ENCODE measurements at places on chromosomes 13 and 19.

DNA sequence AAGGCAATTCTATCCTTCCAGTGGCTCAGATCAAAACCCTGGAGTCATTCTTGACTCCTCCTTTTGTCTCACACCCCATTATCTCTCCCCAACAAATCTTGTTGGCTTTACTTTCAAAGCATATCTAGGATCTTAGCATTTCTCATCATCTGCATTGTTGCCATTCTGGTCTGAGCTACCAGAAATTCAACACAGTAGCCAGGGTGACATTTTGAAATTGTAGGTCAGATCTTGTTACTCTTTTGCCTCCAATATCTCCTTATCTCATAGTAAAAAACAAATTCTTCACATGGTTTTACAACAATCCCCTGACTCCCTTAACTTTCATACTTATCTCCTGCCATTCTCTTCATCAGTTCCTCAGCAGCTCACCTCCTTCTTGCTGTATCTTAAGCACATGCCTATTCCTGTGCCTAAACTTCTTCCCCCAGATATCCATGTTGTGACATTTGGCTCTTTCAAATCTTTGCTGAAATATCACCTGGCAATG is 115.8 kb downstream of the KLF5 start:
- DNase-seq = no peak

GRCh38 chr19:56986386-56986785 is 133.4 kb upstream of the USP29 start:
- no peak for DNase-seq

DNA sequence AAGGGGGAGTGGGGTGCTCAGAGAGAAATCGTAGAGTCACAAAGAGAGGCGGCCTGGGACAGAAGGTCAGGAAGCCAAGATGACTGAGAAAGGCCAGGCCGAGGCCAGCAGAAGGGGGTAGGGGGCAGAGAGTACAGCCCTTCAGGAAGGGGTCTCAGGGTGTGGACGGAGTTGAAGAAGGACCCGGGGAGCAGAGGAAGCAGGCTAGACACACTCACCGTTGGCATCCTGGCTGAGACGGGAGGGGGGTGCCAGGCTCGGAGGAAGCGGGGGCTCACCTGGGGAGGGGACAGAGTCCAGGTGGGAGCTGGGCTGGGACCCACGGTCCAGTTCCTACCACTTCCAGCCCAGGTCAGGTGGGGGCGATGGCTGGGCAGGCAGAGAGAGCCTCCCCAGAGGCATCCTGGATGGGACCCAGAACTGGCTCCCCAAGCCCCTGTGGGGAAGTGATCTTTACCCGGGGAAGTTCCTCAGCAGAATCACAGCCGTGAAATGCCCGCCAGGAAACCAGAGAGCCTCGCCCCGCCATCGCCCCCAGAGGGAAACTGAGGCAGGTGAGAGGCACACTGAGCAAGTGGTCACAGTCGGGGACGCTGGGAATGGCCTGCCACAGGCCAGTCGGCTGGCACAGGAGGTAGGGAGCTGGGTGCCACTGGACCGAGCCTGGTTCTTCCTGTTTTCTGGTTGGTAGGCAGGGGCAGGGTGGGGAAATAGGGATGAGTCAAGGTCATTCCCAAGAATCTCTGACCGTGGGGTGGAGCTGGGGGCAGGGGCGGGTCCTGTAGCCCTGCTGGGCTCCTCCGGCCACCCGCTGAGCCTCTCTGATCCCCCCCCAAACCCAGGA is 1.4 kb downstream of the MATK start:
- DNase-seq = peak; percentile 31

DNA sequence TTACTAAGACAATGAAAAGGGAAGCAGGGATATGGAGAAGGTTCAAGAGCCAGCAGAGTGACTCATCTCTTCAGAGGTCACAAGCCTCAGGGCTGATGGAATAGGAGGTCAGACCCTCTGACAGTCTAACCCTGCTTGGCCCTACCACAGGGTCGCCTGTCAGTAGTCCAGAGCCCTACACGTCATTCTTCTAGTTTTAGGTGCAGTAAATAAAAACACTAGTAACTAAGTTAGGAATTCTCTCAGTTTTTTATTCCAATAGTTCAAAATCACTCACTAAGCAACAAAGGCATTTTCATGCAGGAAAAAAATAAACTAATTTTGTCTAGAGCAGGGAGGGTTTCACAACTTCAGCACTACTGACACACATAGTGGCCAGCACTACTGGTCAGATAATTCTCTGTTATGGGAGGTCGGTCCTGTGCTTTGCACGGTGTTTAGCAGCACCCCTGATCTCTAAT is 27.2 kb downstream of the FOXO1 start:
- DNase-seq = no peak

GRCh38 chr13:43661161-43661830 is 125.5 kb downstream of the ENOX1 start:
- DNase-seq = no peak

GRCh38 chr19:19343762-19344161 is 23.1 kb downstream of the MAU2 start:
- no peak for DNase-seq

DNA sequence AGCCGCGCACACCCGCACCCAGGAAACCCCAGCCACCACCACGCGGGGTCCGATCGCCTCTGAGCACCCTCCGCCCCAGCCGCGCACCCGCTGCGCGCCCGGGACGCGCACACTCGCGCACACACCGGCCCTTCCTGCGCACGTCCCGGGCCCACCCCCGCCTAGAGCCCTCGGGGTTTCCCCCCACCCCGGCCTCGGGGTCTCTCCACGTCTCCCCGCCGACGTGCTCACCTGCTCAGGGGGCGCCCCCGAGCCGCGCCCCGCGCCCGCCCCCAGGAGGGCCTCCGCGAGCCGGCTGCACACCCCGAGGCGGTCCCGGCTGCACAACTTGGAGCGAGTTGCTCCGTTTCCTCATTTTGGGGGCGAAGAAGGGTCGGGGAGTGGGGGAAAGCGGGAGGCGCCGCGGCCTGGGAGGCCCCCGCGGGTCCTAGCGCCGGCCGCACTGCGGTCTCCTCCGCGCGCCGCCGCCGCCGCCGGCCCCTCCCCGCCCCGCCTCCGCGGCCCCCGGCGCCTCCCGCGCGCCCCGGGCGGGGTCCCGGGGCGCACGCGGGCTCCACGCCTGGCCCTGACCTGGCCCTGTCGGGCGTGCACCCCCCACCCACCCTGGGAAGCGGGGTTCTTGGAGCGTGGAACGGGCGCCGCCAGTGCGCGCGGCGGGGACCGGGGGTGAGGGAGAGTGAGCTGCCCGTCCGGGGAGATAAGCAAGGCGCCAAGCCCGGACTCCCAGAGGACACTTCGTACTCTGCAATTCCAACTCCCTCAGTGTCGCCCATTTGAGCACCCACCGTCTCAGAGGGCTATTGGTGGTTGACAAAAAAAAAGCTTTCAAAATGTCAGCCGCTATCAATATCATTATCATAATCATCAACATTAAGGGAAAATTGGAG is at the start of gene MATK:
MATK (minus strand) TSS at position 444 of the 887 bp plus-strand sequence. CDS start 1,246 bp downstream, outside the sequence.
- DNase-seq = no peak

- DNase-seq = no peak
Observed at GRCh38 chr13:73177017-73177416, 118.2 kb downstream of the KLF5 start.

GRCh38 chr19:19686580-19686979 is 17.9 kb downstream of the ZNF101 start:
- DNase-seq = no peak

GRCh38 chr13:88104576-88104975 is 433.4 kb downstream of the SLITRK5 start:
- no peak for DNase-seq

GRCh38 chr13:26678796-26679195 is 81.8 kb downstream of the GPR12 start:
- DNase-seq = no peak

- no peak for DNase-seq
Observed at GRCh38 chr19:30695171-30695875, 323.1 kb downstream of the ZNF536 start.

All from HTR-8/SVneo (cell line).